T47D (cell line): ENCODE measurements at places on chromosomes 5 and 9.

DNA sequence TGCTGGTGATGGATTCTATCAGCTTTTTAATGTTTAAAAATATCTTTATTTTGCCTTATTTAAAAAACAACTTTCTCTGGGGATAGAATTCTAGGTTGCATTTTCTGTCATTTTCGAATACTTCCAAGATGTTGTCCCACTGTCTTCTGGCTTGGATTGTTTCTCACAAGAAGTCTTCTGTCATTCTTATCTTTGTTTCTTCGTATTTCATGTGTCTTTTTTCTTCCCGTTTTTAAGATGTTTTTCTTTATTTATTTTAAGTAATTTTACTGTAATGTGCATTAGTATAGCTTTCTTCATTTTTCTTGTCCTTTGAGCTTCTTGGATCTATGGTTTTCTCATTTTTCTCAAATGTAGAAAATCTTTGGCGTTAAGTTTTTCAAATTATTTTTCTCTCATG lies 19.1 kb downstream of the STX17 start:
- DNase-seq = no peak

GRCh38 chr5:109199289-109199688 lies 210.5 kb downstream of the PJA2 start:
- no peak for DNase-seq

GRCh38 chr5:111572561-111572960 lies 60.2 kb upstream of the STARD4 start:
- DNase-seq = peak; percentile 30

- no peak for DNase-seq
These were observed 57.3 kb downstream of the CMYA5 start for GRCh38 chr5:79746642-79747569.

GRCh38 chr5:178642351-178642909 lies 15.6 kb upstream of the CLK4 start:
- DNase-seq = peak; percentile 55
